Panc1 (cell line): ENCODE measurements at places on chromosomes 6 and 20. TPM values are rescaled to one million over a fixed set of nuclear protein-coding genes. Genes with fewer than 3 reads are reported as not detected.
A peak's percentile ranks its signal among the peaks of the same experiment; 100 is the strongest.

Gene ZSWIM3
- total RNA-seq: 3.6 TPM

Gene RFX6
- total RNA-seq: not detected

Gene GTSF1L
- not detected for total RNA-seq

Gene HUS1B
- total RNA-seq: 0.74 TPM

Gene SLC22A2
- total RNA-seq: not detected

Gene CCR6
- total RNA-seq: not detected

DNA sequence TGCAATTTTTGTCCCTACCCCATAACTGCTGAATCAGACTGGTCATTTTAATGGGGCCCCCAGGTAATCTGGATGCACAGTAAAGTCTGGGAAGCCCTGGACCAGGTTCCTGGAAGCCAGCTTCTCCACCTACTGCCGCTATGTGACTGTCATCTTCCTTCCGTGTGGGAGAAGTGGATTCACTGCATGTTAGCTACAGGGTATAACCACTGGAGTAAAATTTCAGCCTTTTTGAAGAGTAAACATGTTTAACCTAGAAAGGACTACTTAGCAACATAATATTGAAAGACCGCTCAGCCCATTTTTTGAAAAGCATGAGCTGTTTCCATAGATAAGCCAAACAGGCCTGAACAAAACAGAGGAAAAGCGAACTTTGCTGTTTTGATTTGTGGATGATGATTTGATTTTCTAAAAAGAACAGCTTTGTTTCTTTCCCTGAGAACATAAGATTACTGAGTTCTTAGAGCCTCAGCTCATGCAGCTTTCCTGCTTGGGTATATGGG lies 208.1 kb downstream of the PLCB4 start:
- no peak for DNase-seq
- no peaks in the 10 kb centered on the region for H3K36me3 ChIP-seq
- H3K4me3 ChIP-seq: no peak overlapping the region
- no peak overlapping the region for H3K27ac ChIP-seq
- H3K4me1 ChIP-seq: no peaks in the 10 kb centered on the region
- H3K27me3 ChIP-seq: no peaks in the 10 kb centered on the region

DNA sequence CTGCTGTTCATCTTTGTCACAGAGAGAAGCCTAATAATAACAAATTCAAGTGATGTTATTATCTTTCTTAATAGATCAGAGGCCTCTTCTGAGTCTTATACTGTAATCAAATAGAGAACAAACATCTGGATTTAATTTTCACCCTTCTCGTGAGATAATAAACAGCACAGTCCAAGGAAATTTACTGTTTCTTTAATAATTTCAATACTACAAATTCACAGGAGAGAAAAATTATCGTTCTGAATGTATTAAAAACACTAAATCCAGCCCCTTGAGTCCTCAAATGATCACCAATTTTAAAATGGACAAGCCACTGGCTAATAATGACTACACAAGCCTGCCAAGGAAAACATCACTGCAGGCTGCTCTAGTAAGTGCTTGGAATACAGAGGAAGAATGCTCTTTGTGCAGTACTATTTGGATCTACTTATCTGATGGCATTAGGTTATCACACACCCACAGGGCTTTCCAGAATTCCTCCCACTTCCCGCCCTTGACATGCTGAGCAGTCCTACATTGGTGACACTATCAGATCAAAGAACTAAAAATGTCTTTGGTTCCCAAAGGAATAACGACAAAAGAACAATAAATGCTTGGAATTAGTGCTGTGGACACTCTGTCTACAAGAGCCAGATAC lies 38.1 kb downstream of the SYNE1 start:
- no peak for DNase-seq
- H3K36me3 ChIP-seq: no peaks in the 10 kb centered on the region
- H3K4me3 ChIP-seq: no peak overlapping the region

- no peak for DNase-seq
- H3K36me3 ChIP-seq: no peaks in the 10 kb centered on the region
- H3K27me3 ChIP-seq: no peaks in the 10 kb centered on the region
- no peak overlapping the region for H3K4me3 ChIP-seq
Measured at GRCh38 chr20:57714409-57715267, 4.8 kb upstream of the PMEPA1 start.

GRCh38 chr20:24966317-24967012 lies 17.4 kb downstream of the CST7 start:
- H3K27me3 ChIP-seq: no peaks in the 10 kb centered on the region
- H3K36me3 ChIP-seq: peaks cover 11% of the 10 kb centered on the region
- no peak overlapping the region for H3K4me3 ChIP-seq
- H3K4me1 ChIP-seq: no peaks in the 10 kb centered on the region
- H3K27ac ChIP-seq: no peak overlapping the region

DNA sequence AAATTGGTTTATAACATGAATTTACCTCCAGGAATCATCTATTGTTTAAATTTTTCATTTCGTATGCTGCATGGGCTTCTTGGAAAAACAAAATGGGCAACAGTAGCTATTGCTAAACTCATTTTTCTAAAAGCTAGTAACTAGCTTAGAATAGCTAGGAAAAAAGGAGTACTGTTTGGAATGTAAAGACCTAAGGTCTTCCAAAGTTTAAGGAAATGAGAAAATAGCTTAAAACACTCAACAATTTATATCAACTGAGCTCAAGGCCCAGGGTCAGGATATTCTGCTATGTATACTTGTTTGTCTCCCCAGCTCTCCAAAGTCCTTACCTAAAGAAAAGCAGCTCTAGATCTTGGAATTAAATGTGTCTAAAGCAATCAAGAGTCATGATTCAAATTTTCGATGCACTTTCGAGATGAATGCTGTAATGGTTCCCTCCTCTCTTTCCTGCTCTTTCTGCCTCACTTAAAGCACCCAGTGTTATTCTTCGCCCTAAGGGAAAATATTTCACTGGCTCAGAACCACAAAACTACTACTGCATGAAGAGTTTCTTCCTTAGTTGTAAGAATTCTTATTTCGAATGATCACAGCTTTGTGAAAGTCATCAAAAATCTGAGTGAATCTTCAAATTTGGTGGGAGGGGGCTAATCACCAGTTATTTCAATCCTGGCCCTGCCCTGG lies 41.6 kb downstream of the LYRM4 start:
- no peaks in the 10 kb centered on the region for H3K27me3 ChIP-seq
- H3K27ac ChIP-seq: no peak overlapping the region
- H3K36me3 ChIP-seq: no peaks in the 10 kb centered on the region
- no peaks in the 10 kb centered on the region for H3K4me1 ChIP-seq
- no peak overlapping the region for H3K4me3 ChIP-seq
- DNase-seq: no peak

GRCh38 chr6:21769405-21769861 lies 175.9 kb downstream of the SOX4 start:
- no peak overlapping the region for H3K4me3 ChIP-seq
- H3K4me1 ChIP-seq: peaks cover 43% of the 10 kb centered on the region
- no peaks in the 10 kb centered on the region for H3K36me3 ChIP-seq
- H3K27me3 ChIP-seq: no peaks in the 10 kb centered on the region
- H3K27ac ChIP-seq: peak overlapping the region; percentile 90

DNA sequence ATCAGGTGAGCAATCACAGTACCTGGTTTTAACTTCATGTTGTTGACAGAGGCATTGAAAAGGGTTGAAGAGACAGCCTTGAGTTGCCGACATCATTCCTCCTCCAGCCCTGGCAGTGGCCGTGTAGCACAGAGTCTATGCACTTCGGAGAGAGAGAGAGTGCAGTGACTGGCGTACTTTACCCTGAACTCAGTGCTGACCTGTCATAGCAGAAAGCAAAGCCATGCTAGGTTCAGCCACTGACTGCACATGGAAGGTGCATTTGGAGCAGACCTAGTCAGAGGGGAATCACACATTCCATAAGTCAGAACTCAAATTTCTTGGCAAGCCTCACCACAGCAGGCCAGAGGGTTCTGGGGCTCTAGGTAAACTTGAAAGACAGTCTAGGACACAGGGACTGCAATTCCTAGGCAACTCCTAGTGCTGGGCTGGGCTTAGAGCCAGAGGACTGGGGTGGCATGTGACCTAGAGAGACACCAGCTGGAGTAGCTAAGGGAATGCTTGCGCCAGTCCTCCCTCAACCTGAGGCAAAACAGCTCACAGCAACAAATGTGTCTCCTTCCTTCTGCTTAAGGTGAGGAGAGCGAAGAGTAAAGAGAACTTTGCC lies 69.1 kb downstream of the ELOVL4 start:
- no peak overlapping the region for H3K4me3 ChIP-seq
- DNase-seq: no peak
- no peaks in the 10 kb centered on the region for H3K36me3 ChIP-seq
- no peak overlapping the region for H3K27ac ChIP-seq
- no peaks in the 10 kb centered on the region for H3K4me1 ChIP-seq

GRCh38 chr20:531608-532007 lies 12.0 kb downstream of the CSNK2A1 start:
- peaks cover 22% of the 10 kb centered on the region for H3K4me1 ChIP-seq
- H3K4me3 ChIP-seq: no peak overlapping the region
- no peak overlapping the region for H3K27ac ChIP-seq
- no peaks in the 10 kb centered on the region for H3K27me3 ChIP-seq

- no peaks in the 10 kb centered on the region for H3K27me3 ChIP-seq
- H3K4me3 ChIP-seq: no peak overlapping the region
Measured at GRCh38 chr6:5121479-5121878, 36.3 kb downstream of the PPP1R3G start.

DNA sequence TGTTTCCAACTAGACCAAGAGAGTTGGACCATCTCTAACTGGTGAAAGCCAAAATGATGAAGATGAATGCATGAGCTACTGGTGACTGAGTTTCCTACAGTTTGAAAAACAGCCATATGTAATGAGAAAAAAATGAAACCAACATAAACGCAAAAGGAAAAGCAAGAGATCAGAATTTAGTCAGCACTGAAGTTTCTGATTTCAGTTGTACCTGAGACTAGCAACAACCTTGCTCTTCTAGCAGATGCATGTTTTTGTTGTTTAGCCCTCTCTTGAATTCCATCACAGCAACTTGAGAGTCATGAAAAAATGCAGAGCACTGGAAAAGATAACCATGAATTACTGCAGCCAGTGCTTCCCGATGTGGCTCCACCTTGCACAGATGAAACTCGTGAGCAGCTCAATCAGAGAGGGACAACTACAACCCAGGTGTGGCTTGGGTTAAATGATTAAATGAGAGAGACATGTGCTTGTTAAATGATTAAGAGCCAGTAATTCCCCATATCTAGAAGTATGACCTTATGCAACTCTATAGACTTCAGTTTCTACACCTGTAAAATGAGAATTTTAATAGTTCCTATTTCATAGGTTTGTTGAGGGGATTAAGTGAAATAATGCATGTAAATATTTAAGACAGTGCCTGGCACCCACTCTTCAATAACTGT lies 104.8 kb downstream of the ELOVL4 start:
- DNase-seq: no peak
- H3K4me3 ChIP-seq: no peak overlapping the region
- H3K4me1 ChIP-seq: no peaks in the 10 kb centered on the region
- no peaks in the 10 kb centered on the region for H3K36me3 ChIP-seq
- no peak overlapping the region for H3K27ac ChIP-seq

GRCh38 chr20:56974499-56975250 lies 291.8 kb downstream of the BMP7 start:
- 0 out of 2 replicates have a peak, but pooled peaks cover 5% of the 10 kb centered on the region for H3K4me1 ChIP-seq
- no peak overlapping the region for H3K4me3 ChIP-seq
- H3K27ac ChIP-seq: no peak overlapping the region
- no peaks in the 10 kb centered on the region for H3K36me3 ChIP-seq

- H3K27ac ChIP-seq: no peak overlapping the region
- H3K4me3 ChIP-seq: no peak overlapping the region
- peaks cover 2% of the 10 kb centered on the region; the same call in 1 of the 2 replicates for H3K36me3 ChIP-seq
- H3K4me1 ChIP-seq: 0 out of 2 replicates have a peak, but pooled peaks cover 3% of the 10 kb centered on the region
- no peaks in the 10 kb centered on the region for H3K27me3 ChIP-seq
Measured at GRCh38 chr6:143839196-143839595, 3.9 kb upstream of the LTV1 start.

GRCh38 chr6:170553534-170554012 lies 466 bp upstream of the PSMB1 start:
- H3K4me3 ChIP-seq: peak overlapping the region; percentile 84
- DNase-seq: peak; percentile 20
- H3K4me1 ChIP-seq: peaks cover 30% of the 10 kb centered on the region
- peaks cover 10% of the 10 kb centered on the region for H3K36me3 ChIP-seq

DNA sequence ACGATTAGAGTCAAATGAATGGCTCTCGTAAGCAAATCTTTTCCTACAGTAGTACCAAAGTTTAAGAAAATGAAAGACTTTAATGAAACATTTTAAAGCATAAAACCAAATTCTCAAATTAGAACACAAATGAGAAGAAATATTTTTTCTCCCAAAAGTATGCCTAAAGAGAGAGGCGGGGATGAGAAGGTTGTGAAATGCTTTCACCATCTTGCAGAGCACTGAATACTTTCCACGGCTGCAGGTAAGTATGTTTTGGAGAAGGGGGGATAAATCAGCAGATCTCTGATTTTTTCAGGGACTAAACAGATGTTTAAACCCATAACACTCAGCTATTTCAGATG lies 277.1 kb downstream of the ADGB start:
- H3K27ac ChIP-seq: peak overlapping the region; percentile 30; the same call in 1 of the 2 replicates
- H3K4me3 ChIP-seq: no peak overlapping the region
- no peaks in the 10 kb centered on the region for H3K36me3 ChIP-seq
- H3K27me3 ChIP-seq: no peaks in the 10 kb centered on the region
- no peak for DNase-seq
- no peaks in the 10 kb centered on the region for H3K4me1 ChIP-seq

- H3K36me3 ChIP-seq: no peaks in the 10 kb centered on the region
- H3K4me1 ChIP-seq: peaks cover 5% of the 10 kb centered on the region; the same call in 1 of the 2 replicates
- H3K4me3 ChIP-seq: no peak overlapping the region
- H3K27ac ChIP-seq: no peak overlapping the region
Measured at GRCh38 chr20:46204594-46205186, 86.6 kb downstream of the CD40 start.

- H3K36me3 ChIP-seq: no peaks in the 10 kb centered on the region
- no peaks in the 10 kb centered on the region for H3K4me1 ChIP-seq
- peaks cover 11% of the 10 kb centered on the region for H3K27me3 ChIP-seq
- no peak overlapping the region for H3K4me3 ChIP-seq
- DNase-seq: no peak
- H3K27ac ChIP-seq: no peak overlapping the region
Measured at GRCh38 chr20:17437251-17437650, 93.9 kb downstream of the BFSP1 start.

GRCh38 chr6:114541794-114542193 lies 199.0 kb upstream of the HS3ST5 start:
- H3K36me3 ChIP-seq: no peaks in the 10 kb centered on the region
- H3K4me1 ChIP-seq: no peaks in the 10 kb centered on the region
- H3K4me3 ChIP-seq: no peak overlapping the region
- no peak overlapping the region for H3K27ac ChIP-seq
- H3K27me3 ChIP-seq: no peaks in the 10 kb centered on the region

DNA sequence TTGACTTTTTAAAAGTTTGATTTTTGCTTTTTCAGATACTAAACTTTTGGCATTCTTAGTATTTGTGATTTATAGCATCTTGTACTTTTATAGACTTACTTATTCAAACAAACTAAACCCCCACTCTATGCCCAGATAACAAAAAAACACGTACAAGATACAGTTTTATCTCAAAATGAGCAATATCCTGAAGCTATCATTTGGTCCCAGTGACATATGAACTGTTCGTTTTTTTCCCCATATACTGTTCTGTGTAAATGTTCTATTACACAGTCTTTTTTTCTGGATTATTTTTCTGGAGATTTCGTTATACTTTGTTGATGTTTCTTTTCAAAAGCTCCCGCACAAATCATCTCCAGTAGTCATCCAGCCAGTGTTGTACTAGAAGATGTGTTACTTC lies 27.3 kb upstream of the SERINC3 start:
- 0 out of 2 replicates have a peak overlapping the region, but pooled peaks have one; percentile 1 for H3K27ac ChIP-seq
- no peaks in the 10 kb centered on the region for H3K36me3 ChIP-seq
- no peaks in the 10 kb centered on the region for H3K27me3 ChIP-seq
- no peak for DNase-seq
- no peak overlapping the region for H3K4me3 ChIP-seq
